Cortex of kidney (tissue), 1 donor: ENCODE measurements at places on chromosomes 2 and 18.

DNA sequence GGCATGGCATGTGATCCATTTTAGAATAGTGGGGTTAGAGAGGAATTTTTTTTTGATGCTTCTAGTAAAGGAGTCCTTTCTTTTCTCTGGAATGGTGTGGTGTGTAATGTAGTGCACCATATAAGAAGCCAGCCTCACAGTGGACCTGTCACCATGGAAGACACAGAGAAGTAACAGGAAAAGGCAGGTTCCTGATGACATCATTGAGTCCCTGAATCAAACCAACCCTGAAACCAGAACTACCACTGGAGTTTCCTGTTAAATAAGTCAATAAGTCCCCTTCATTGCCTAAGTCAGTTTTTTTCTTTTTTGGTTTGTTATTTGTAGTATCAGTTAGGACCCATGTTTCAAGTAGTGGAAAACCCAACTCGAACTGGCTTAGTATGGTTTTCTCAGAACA is 11.9 kb downstream of the ADCYAP1 start:
- DNase-seq = no peak

DNA sequence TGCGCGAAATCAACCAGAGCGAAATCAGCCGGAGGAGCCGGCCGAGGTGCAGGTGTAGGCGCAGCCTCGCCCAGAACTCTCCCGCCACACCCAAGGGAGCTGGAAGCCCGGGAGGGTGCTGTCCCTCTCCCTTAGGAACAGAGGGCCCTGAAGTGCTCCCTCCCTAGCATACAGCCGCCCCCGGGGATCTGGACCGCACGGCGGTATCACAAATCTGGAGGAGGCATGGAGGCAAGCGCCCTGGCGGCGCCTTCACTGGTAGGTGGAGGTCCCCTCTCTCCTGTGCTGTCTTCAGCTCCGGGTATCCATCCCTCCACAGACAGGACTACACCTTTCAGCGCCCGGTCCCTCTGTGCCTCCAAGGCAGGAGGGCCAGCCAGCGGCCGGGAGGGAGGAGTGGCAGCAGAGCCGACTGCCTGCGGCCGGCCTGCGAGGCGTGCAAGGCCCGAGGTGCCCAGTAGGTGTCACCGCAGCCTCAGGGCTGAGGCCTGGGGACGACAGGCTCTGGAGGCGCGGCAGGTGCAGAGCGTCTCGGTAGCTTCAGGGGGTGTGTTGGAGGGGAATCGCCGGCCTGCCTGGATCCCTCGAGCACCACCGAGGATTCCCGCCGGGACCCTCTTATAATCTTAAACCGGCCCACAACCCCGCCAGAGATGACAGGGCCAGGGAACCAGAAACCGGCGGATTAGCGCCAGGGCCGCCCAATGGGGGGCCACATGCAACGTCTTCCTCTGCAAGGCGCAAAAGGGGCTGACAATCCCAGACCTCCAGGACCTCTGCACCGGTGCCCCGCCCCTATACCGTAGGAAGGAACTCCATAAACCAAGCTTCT is 2.8 kb downstream of the IHH start:
- DNase-seq = no peak

DNA sequence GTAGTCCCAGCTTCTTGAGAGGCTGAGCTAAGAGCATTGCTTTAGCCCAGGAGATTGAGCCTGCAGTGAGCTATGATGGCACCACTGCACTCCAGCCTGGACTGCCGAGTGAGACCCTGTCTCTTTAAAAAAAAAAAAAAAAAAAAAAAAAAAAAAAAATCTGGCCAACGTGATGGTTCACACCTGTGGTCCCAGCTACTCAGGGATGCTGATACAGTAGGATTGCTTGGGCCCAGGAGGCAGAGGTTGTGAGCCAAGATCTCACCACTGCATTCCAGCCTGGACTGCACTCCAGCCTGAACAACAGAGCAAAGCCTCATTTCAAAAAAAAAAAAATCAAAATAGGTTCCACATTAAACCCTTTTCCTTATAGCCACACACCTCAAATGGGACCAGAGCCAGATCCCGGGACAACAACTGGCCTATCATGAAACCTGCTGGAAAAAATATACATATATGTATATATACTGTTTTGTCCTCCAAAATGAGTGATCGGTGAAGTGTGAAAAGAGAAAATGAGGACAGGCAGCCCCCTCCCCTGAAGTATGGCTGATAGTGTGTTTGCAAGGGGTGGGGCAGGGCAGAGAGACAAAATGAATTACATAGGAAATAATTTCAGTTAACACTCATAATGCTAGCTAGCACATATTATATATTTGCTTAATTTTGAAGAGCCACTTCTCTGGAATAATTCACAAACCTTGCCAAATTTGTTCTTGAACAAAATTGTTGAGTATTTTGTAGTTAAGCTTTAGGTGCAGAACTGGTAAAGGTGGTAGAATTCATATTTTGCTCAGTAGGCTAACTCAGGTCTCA is 22.9 kb downstream of the MAPRE2 start:
- no peak for DNase-seq

DNA sequence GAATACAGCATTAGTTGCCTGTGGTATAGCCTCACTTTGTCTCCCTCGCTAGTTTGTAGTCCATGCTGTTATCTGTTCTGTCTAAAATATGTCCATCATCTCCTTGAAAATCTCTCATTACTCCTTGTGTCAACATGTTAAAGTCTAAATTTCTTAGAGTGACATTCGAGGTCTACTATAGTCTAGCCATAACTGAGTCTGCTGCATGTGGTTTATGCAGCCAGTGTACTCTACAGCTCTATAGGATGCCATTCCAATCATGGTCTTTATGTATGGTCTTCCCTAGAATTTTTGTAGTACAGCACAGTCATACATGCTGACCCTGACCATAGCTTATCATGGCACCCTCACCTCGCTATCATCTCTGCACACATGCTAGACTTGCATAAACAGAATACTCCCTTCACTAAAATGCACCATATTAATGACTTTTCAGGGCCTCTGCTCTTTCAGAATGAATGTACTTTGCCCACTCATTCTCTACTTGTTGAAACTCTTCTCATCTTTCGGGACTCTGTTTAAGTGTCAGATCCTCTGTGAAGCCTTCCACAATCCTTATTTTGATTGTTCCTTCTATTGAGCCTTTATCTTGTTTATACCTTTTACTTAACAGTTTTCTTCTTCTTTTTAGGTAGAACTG is 12.8 kb downstream of the TANK start:
- DNase-seq = no peak

GRCh38 chr2:196099916-196100315 is 31.3 kb upstream of the DNAH7 start:
- DNase-seq = no peak

DNA sequence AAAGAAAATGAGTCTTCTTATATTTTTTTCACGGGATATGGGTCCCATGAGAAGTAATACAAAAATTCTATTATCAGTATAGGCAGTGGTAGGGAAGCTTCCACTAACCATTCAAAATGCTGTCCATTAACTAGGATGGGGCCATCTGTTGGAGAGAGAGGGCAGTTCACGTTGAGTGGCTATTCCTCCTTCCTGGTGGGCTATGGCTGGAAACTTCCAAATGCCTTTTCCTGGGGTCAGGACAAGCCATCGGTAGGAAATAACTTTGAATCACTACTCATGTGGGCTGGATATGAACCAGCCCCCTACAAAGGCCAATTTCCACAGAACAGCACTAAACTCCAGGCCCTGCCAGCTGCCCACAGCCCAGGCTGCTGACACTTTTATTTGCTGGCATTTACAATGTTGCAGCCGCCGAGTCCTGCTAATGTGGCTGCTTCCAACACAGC is 156.1 kb upstream of the HNRNPA3 start:
- no peak for DNase-seq

GRCh38 chr2:109403841-109404201 is 209.9 kb downstream of the SEPTIN10 start:
- no peak for DNase-seq

GRCh38 chr18:32422978-32423740 is 47.5 kb downstream of the GAREM1 start:
- DNase-seq = no peak

DNA sequence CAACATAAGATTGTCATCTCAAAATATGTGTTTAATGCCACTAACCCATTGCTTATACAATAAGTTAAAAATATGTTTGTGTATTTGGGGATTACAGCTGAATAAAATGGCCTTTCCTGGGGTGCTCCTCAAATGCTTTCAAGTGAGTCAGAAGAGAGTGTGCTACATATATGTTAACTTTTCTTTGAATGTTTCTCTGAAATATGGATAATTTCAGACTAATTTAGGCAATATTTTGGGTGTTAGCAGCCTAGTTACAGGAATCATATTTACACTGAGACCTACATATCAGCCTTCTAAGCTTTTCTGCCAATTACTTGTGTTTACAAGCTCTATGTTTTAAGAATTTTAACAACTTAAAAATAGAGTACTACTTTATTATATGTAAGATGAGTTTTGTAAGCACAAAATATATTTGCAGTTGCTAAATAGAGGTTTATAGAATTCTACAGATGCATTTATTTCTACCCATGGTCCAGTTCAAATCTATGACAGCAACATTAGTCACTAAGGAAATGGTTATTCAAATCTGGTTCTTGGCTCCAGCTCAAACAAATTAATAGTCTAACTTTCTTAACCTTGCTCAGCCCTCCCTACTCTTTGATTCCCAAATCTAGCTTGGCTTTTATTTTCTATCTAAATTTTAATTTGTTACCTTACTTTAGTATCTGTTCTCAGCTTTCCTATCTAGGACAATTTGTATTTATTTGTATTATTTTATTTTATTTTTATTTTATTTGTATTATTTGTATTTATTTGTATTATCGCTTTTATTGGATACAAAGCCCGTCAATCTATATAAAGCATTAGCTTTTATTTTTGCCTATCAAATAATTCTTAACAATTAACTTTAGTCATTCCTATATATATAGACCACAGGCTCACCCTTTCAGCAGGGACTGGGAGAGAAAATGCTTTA is 48.9 kb downstream of the FSIP2 start:
- DNase-seq = no peak
